ENCODE measurements at places on chromosomes 12 and 14.

GRCh38 chr12:84421103-84421502 is 491.5 kb downstream of the SLC6A15 start:
- no peak for DNase-seq

DNA sequence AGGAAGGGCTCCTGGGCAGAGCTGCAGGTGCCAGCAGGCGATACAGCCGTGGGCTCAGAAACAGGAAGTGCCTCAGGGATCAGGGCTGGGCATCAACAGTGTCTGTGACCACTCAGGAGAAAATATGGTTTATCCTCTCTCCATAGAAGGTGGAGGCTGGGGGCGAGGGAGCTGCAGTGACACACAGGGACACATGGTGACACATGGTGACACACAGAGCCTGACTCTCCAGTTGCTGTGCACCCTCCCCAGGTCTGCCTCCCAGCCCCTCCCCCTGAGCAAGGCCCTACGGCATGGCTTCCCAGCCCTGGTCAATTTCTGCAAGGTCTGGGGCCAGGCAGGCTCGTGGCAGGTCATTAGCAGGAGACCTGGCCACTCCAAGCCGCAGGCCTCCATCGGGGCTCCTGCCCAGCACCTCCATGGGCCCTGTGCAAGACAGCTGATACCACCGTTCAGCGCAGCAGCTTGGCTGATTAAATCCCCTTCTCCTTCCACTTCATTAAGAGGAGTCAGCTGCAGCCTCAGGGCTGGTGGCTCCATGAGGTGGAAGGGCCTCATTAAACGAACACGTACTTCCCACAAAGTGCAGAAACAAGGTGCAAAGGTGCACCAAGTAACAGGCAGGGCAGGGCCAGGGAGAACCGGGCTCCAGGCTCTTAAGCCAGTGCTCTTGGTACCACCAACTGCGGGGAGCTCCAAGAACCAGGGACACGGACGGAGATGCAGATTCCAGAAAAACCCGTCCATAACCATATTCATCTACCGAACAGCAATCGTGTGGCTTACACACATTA is 60.7 kb downstream of the CCNK start:
- DNase-seq, result no peak

GRCh38 chr14:67018720-67019119 is 170.5 kb upstream of the GARIN2 start:
- DNase-seq, result no peak

DNA sequence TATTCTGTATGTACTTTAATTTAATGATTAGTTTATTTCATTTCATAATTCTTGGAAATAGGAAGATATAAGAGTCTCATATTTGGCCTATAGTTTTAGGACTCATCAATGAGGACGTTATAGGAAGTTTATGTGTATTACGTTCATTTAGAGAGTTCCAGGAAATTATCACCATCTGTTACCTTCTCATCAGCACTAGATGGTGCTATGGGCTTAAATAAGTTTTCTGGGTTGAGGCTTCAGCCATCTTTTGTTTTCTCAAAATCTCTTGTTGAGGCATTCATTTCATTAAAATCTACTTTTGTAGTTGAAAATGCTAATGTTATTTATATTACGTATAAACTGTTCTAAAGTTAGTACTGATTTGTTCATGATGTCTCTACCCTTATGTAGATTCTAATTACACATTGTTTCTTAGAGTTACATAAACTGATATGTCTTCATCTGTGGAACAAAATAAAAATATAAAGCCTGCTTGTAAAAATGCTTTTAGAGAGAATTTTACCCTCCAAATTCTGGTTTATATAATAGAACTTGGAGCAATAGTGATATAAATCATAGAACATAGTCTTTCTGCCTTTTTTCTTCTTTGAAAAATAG is 89.2 kb downstream of the CFAP54 start:
- DNase-seq, result peak; percentile 63

- DNase-seq, result no peak
These were observed 742.8 kb upstream of the TBX3 start for GRCh38 chr12:115426732-115427131.
